ENCODE measurements at places on chromosomes 16 and 17.

DNA sequence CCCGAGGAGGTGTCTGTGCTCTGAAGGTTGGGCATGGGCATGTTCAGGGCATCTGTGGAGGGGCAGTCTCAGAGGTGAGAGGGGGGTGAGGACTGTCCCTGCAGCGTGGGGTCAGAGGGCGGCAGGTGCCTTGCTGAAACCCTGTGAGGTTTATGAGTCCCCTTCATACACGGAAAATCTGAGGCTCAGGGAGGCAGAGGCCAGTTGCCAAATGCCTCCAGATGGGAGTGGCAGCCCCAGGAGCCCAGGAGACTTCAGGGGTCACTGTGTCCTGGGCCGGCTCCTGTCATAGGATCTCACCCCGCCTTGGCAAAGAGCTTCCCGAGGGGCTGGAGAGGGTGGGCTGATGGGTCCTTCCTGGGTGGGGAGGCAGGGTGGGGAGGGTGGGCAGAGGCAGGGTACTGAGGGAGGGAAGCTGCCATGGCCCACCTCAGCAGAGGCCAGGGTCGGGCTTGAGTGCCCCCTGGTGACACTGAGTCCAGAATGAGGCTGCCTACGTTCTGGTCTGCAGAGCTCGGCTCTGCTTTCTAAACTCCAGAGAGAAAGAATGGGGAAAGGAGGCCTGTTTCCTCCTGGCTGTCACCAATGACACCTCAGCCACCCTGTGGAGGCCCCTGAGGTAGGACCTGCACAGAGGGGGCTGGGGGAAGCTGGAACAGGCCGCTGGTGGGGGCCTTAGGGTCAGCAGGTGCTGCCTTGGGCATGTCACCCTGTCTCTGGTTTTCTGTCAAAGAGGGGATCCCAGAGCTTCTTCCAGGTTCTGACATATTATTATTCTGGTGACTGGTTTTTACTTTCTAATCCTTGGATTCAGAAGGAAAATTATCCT is 1.1 kb downstream of the LGALS9 start:
- DNase-seq: no peak

DNA sequence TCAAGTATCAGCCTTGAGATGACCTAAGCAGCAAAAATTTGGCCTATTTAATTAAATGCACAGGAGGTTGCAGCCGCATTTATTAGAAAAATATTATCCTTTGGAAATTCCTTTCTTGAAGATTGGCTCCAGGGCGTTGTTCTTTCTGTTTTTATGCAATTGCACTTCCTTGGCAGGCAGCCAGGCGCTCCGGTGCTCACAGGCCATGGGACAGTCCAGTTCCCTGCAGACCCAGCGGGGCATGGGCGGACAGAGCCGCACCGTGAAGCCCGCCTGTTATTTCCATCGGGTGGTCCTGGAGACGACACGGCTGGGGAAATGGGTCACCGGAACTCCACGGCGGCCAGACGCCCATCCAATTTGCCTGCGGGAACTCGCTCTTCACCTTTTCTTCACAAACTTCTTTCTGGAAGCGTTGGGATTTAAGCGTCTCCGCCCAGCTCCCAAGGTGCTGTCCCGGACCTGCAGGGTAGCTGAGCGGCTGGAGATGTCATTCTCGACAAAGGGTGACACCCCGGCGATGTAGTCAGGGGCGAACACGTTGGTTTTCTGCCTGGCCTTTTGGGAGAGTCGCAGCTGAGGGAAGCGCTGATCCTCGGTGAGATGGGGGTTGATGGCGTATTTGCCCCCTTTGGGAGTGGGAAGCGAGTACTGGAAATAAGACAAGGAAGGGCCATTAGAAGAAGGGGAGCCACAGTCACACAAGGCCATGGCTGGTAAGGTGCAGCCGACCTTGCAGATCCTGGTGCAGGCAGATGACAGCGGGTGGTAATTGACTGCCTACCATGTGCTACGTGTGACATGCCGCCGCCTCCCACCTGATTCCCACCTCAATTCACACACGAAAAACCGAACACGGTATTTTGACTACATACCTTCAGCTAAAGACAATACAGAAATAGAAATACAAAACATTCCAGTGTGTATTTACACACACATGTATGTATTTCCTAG is 12.5 kb downstream of the NOB1 start:
- peak; percentile 88 for DNase-seq

DNA sequence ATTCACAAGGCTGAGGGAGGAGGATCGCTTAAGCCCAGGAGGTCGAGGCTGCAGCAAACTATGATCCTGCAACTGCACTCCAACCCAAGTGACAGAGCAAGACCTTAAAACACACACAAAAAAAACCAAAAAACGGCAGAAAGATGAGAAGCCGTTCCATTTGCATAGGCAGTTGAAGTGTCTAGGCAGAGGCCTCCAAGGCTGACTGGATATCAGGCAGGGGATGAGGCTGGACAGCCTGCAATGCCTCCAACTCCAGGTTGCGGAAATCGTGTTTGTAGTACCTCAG is 2.0 kb upstream of the FBXL19 start:
- DNase-seq: no peak

DNA sequence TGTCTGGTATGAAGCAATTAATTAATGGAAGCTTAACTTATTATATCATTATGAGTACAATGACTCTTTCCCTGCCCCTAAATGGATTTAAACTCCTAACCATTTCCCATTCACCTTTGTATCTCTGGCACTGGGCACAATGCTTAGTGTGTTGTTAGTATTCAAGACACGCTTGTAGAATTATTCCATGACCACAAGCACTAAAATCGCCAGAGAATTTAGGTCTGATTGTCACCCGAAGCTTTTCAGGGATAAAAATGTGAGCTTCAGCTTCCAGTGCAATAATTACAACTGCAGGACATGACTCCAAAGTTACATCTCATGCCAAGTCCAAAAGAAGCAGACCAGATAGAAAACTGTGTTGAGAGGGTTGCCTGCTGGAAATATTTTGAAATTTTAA is 101.6 kb downstream of the CDH8 start:
- no peak for DNase-seq

- DNase-seq: peak; percentile 73
Measured at GRCh38 chr16:87387942-87388817, 4.0 kb upstream of the MAP1LC3B start.

DNA sequence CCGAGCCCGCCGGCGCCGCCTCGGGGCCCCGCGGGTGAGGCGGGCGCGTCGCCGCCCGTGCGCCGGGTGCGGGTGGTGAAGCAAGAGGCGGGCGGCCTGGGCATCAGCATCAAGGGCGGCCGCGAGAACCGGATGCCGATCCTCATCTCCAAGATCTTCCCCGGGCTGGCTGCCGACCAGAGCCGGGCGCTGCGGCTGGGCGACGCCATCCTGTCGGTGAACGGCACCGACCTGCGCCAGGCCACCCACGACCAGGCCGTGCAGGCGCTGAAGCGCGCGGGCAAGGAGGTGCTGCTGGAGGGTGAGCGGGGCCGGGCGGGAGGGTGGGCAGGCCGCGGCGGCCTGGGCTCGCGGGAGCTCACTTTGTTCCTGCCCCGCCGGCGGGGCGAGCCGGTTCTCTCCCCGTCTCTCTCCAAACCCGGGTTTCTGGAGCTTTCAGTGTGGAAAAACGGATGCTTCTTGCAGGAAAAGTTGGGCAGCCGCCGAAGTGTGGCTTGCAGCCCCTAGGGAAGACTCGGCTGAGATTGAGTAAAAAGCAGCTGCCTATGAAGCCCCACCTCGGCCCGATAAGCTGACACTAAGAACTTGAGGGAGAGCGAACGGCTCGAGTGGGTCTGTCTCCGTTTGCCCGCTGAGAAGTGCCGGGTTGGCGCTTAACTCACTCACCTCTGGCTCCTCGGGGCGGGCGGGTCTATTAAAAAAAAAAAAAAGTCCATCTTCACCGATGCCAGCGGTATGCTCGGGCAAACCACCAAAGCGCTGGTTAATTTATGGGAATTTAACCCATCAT is 677 bp downstream of the SNTB2 start:
- peak; percentile 72 for DNase-seq

DNA sequence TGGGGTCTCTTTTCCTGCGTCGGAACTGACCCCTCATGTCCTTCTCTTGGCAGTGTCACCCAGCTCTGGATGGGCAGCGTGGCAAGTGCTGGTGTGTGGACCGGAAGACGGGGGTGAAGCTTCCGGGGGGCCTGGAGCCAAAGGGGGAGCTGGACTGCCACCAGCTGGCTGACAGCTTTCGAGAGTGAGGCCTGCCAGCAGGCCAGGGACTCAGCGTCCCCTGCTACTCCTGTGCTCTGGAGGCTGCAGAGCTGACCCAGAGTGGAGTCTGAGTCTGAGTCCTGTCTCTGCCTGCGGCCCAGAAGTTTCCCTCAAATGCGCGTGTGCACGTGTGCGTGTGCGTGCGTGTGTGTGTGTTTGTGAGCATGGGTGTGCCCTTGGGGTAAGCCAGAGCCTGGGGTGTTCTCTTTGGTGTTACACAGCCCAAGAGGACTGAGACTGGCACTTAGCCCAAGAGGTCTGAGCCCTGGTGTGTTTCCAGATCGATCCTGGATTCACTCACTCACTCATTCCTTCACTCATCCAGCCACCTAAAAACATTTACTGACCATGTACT is 13.2 kb downstream of the IGFBP4 start:
- DNase-seq: no peak

DNA sequence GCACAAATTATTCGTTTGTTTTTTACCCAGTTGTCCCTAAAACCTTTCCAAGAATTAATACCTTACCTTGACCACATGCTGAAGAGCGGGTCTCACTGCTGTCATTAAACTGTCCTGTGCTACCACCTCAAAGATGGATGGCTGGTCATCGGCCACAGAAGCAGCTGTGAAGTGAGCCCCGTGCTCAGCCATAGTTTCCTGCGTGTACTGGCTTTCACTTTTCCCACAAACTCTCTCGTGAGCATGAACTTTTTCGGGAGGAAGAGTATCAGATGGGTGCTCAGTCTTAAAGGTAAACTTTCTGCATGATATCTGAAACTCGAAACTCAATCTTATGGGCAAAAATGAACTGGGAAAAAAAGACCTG is 558 bp downstream of the PEX12 start:
- DNase-seq: no peak

DNA sequence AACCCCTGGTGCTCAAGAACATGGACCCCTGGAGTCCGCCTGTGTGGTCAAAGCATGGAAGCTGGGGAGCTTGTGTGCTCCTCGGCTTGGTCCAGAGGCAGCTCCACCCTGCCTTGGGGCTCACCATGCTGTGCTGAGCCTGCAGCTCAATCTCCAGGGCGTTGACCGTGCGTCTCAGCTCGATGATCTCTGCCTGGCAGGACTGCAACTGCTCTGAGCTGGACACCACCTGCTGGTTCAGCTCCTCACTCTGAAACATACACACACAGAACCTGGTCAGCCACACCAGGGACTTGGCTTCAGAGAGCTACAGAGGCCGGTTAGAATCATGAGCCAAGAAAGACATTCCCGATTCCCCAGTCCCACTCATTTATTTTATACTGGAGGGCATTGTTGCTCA is 2.7 kb downstream of the KRT35 start:
- no peak for DNase-seq

- no peak for DNase-seq
Measured at GRCh38 chr17:72406498-72406897, 285.7 kb downstream of the SOX9 start.

DNA sequence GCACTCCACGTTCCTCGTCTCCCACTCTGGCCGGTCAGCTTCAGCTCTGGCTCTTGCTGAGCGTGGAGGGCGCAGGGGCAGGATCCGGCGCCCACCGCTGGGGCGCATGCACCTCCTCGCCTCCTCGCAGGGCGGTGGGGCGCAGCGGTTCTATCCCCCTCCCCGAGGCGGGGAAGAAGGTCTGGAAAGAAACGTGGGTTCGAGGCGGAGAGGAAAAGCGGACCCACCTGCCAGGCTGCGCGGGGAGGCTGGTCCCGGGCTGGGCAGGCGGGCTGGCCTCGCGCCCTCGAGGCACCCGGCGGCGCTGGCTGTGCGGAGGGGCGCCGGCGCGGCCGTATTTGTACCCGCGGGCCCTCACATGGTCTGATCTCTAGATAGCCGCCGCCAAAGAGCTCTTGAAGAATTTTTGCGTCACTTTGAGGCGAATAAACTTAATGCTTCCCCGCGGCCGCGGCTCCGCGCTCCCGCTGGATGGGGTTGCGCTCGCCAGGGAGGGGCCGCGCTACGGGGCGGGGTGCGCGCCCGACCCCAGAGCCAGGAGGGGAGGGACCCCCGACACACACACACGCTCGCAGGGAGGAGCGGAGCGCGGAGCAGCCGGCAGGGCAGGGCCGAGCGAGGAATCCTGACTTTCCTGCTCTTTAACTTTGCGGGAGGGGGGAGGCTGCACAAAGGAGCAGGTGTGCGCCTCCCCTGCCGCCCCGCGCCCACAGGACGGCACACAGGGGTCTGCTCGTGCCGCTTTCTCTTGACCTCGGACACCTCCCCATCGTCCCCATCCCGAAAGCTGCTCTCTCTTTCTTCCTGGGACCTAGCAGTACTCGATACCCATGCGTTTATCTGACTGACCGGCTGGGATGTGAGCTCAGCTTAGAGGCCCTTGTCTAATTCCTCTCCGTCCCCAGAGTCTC is at the start of gene SLC6A4:
TSS of gene SLC6A4 (minus strand) at position 312 of the 911 bp plus-strand sequence. CDS start 13,739 bp downstream, outside the sequence.
- no peak for DNase-seq

DNA sequence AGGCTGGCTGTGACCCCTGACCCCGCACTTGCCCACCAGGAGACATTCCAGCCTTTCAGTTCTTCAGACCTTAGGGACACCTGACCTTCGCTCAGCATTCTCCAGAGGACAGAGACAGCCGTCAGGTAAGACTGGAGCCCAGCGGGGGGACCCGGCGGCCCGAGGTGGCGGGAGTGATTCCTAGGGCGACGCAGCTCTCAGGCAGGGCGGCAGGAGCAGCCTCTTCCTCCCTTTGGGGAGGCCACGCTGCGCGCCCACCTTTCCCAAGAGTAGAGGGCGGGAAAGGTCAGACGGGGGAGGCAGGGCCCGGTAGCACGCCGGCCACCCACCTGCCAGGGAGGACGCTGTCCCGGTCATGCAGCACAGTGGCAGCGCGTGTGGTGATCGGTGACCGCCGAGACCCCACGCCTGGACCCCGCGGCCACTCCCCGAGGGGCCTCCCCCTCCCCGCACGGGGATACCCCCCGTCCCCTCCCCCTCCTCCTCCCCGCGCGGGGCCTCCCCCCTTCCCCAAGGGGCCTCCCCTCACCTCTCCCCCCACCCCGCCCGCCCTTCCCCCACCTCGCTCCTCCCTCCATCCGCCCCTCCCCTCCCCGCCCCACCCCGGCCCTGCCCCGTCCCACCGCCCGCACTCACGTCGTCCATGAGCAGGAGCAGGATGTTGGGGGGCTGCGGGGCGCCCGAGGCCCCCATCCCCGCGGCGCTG is 472 bp downstream of the GALNS start:
- DNase-seq: no peak

DNA sequence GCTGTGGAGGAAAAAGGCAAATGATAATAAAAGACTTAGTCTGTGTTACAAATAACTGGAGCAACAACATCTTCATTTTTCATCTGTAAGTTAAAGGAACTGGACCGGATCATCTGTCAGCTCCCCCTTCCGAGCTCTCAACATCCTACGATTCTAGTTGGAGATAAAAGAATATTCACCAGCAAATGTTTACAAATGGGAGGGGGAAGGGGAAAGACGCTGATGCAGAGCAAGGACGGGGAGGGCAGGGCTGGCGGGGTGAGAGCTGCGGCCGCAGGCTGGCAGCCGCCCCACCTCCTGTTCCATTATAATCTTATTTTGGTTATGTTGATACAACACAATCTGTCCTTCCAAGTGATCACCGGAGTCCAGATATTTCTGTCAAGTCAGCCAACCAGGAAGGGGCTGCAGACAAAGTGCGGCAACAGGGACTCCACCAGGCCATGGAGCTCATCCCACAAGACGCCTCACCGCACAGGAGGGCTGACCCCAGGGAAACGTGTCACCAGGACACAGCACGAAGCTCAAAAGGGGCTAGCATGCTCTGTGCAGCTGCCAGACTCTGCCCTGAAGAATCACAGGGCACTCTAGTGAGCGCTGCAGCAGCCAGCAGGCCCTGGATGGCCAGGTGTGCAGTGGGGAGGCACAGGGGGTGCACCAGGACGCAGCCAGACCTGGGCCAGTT is 19.7 kb downstream of the FBXO31 start:
- DNase-seq: peak; percentile 16

- no peak for DNase-seq
Measured at GRCh38 chr16:8230497-8230896, 359.8 kb downstream of the TMEM114 start.
